ENCODE measurements at places on chromosomes 4 and X. TPM values are rescaled to one million over a fixed set of nuclear protein-coding genes. Genes with fewer than 3 reads are reported as not detected.
A peak's percentile ranks its signal among the peaks of the same experiment; 100 is the strongest.

DNA sequence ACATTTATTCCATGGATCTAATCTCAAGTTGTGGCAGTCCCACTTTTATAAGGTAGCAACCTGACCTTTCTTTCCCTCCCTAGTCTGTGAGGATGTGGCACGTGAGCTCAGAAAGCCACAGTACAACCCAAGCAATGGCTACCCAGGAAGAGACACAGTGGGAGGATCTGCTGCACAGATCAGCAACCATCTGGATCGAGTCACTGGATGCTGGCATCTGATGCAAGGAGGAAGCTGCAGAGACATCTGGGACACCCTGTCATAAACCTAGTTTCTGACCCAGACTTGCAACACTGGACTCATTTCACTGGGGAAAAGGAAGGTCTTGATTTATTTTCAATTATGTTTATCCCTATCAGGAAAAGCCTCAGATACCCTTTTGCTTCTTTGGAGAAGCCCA, 327.1 kb downstream of the PAPSS1 start:
- H3K4me1 ChIP-seq, result no peaks in the 10 kb centered on the region
- DNase-seq, result no peak
- H3K36me3 ChIP-seq, result no peaks in the 10 kb centered on the region
- no peaks in the 10 kb centered on the region for H3K27me3 ChIP-seq
- H3K4me3 ChIP-seq, result no peak overlapping the region
- H3K27ac ChIP-seq, result no peak overlapping the region

DNA sequence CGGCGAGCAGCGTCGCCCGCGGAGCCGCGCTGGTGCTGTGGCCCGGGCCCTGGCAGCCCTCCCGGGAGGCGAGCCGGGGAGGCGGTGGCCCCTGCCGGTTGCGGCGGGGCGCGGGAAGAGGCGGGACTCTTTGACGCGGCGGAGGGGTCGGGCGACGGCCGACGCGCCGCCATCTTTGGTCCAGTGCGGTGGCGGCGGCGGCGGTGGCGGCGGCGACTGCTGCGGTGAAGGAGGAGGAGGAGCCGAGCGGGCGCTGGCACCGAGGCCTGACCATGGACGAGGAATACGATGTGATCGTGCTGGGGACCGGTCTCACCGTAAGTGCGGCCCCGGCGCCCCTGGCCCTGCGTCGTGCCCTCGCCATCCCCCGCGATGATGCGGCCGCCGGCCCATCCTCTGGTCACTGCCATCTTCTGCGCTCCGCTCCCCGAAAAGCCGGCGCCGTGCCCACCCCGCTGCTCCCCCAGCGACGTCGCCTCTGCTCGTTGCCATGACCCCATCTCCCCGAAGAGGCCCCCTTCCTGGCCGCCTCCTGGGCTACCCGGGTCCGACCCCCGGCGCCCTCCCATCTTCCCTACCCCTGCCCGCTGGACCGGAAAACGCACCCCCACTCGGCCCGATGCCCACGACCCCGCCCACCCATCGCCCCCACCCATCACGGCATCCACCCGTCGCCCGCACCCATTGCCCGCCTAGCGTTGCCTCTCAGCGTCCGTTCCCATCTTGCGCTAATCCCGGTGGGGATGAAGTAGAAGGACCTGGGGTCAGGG, at the start of gene GDI1:
TSS of gene GDI1 (plus strand) at position 172 of the 770 bp plus-strand sequence. CDS start at position 273, 101 bp downstream.
- no peaks in the 10 kb centered on the region for H3K4me1 ChIP-seq
- peak within 1 kb of the TSS; percentile 65 for H3K27ac ChIP-seq

GRCh38 chrX:101744085-101744484, 84.4 kb upstream of the ARMCX2 start:
- no peak overlapping the region for H3K4me3 ChIP-seq
- no peaks in the 10 kb centered on the region for H3K27me3 ChIP-seq
- H3K4me1 ChIP-seq, result no peaks in the 10 kb centered on the region
- H3K36me3 ChIP-seq, result no peaks in the 10 kb centered on the region
- H3K27ac ChIP-seq, result no peak overlapping the region
- no peak for DNase-seq

GRCh38 chr4:108346818-108347210, 178.1 kb upstream of the LEF1 start:
- no peaks in the 10 kb centered on the region for H3K36me3 ChIP-seq
- no peaks in the 10 kb centered on the region for H3K4me1 ChIP-seq
- H3K27ac ChIP-seq, result no peak overlapping the region
- DNase-seq, result peak; percentile 63
- no peak overlapping the region for H3K4me3 ChIP-seq

DNA sequence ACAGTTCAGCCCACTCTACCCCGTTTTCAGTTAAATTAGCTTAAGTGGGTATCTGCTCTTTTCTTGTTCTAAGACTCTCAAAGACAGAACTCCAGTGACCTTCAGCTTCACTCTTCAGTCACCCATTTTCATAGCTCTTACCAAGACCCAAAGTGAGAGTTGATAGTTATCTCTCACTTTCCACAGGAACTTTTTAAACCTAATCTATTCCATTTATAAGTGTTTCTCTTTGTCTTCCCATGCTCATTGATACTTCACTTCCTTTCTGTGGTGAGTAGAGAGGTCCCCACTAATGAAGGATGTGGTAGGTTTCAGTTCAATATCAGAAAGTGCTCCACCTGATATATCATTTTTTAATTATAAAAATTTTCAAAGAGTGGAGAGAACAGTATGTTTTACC, 33.4 kb downstream of the COX18 start:
- H3K27ac ChIP-seq, result no peak overlapping the region
- H3K4me3 ChIP-seq, result no peak overlapping the region
- H3K4me1 ChIP-seq, result no peaks in the 10 kb centered on the region
- DNase-seq, result no peak

GRCh38 chr4:61068745-61069144, 131.4 kb upstream of the ADGRL3 start:
- no peaks in the 10 kb centered on the region for H3K36me3 ChIP-seq
- no peak overlapping the region for H3K4me3 ChIP-seq
- no peak overlapping the region for H3K27ac ChIP-seq
- no peaks in the 10 kb centered on the region for H3K27me3 ChIP-seq

GRCh38 chrX:48532161-48532560, 7.4 kb upstream of the TBC1D25 start:
- no peak for DNase-seq
- no peaks in the 10 kb centered on the region for H3K36me3 ChIP-seq
- H3K27ac ChIP-seq, result peak overlapping the region; percentile 73
- no peak overlapping the region for H3K4me3 ChIP-seq

DNA sequence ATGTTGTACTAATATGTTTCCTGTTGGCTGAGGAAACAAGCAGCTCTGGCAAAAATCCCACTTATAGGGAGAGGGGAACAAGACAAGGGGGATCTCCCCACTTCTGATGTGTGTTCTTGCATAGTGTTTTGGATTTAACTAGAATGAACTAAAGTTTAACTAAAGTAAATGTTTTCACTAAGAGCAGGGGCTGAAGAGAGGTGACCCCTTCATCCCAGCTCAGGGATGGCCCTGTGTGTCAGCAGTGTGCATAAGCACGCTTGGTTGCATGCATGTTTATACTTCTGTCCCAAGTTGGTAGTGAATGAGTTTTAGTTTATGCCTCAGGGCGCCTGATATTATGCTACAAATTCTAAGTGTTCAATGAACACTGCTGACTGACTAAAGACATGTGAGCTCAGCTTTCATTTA, 169.4 kb downstream of the MGST2 start:
- H3K4me3 ChIP-seq, result no peak overlapping the region
- no peak for DNase-seq
- H3K27ac ChIP-seq, result no peak overlapping the region
- H3K4me1 ChIP-seq, result no peaks in the 10 kb centered on the region
- no peaks in the 10 kb centered on the region for H3K36me3 ChIP-seq
- H3K27me3 ChIP-seq, result no peaks in the 10 kb centered on the region

DNA sequence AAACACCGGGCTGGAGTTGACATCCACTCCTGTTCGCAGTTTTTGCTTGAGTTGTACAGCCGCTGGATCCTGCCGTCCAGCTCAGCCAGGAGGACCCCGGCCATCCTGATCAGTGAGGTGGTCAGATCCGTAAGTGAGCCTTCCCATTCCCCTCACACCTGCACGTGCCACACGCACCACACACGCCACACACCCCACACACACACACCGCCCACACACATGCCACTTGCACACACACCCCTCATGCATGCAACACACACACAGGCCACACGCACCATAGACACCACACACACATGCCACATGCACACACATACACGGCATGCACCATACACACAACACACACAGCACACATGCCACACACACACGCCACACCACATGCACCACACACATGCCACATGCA, 20.1 kb upstream of the MSANTD1 start:
- H3K4me1 ChIP-seq, result no peaks in the 10 kb centered on the region
- no peak overlapping the region for H3K4me3 ChIP-seq
- no peak for DNase-seq
- H3K27ac ChIP-seq, result no peak overlapping the region

DNA sequence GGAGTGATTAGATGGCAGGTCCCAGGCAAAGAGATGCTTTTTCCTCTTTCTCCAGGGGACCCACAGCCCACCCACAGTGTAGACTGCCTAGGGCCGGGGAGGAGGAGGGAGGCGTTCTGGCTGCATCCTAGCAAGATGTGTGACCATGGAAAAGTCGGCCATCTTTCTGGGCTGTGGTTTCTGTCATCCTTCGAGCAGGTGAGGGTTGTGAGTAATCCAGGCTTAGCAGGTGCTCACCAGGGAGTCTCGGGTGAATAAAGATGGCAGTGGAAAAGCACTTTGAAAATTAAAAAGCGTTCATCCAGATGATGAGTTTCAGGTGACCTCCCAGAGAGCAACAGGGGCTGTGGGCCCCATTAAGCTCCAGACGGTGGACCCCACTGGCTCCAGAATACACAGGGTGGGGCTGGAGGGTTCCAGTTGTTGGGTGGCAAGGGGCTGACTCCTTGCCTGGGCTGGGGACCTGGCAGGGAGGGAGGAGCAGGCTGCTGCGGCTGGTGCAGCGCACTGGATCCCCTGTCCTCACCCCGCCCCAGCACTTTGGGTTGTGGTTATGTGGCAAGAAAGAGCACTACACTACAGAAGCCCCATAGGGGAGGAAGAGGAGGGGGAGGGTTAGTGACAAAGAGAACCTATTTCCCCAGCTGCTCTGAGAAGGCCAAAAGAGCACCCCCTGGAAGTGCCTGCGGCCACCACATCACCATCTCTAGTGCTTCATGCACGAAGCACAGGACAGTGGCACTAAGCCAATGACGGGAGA, 23.7 kb downstream of the ELF4 start:
- no peak for DNase-seq
- no peaks in the 10 kb centered on the region for H3K27me3 ChIP-seq
- no peak overlapping the region for H3K4me3 ChIP-seq
- H3K36me3 ChIP-seq, result peaks cover 2% of the 10 kb centered on the region
- peaks cover 7% of the 10 kb centered on the region for H3K4me1 ChIP-seq

DNA sequence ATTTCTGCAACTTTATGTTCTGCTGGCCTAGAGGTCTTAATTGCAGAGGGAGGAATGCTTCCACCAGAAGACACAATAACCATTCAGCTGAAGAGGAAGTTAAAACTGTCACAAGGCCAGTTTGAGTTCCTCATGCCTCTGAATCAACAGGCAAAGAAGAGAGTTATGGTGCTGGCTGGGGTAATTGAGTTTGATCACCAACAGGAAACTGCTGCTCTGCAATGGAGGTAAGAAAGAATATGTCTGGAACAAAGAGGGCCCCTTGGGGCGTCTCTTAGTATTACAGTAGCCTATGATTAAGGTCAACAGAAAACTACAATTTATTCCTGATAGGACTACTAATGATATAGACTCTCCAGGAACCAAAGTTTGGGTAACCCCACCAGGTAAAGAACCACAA, 744.0 kb downstream of the FSTL5 start:
- no peak overlapping the region for H3K4me3 ChIP-seq
- no peak for DNase-seq
- H3K4me1 ChIP-seq, result no peaks in the 10 kb centered on the region

GRCh38 chr4:102451266-102451665, 49.9 kb upstream of the NFKB1 start:
- H3K36me3 ChIP-seq, result no peaks in the 10 kb centered on the region
- no peaks in the 10 kb centered on the region for H3K27me3 ChIP-seq
- no peak overlapping the region for H3K27ac ChIP-seq
- peak overlapping the region; percentile 21 for H3K4me3 ChIP-seq
- H3K4me1 ChIP-seq, result no peaks in the 10 kb centered on the region
- DNase-seq, result no peak

GRCh38 chr4:152106113-152106763, 345.4 kb upstream of the GATB start:
- H3K4me3 ChIP-seq, result no peak overlapping the region
- H3K4me1 ChIP-seq, result peaks cover 20% of the 10 kb centered on the region
- H3K27ac ChIP-seq, result peak overlapping the region; percentile 88
- DNase-seq, result peak; percentile 97
- no peaks in the 10 kb centered on the region for H3K27me3 ChIP-seq

DNA sequence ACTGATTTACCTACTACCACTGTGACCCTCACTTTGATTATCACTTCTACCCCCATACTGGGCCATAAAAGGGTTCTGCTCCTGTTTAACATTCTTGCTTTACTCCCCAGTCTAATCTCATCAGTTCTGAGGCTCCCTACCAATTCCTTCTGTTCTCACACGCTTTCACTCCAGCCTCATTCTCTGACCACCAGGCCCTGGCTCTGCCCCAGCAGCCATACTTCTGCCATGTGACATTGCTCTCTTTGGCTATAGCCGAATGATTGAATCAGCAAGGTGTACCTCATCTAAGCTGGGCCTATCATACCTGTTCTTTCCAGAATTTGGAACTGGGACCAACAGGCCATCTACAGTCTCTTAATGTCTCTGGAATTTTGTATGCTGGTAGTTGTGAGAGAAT, 14.4 kb upstream of the ELF2 start:
- no peaks in the 10 kb centered on the region for H3K36me3 ChIP-seq
- no peaks in the 10 kb centered on the region for H3K27me3 ChIP-seq
- DNase-seq, result peak; percentile 43
- H3K27ac ChIP-seq, result no peak overlapping the region
- no peak overlapping the region for H3K4me3 ChIP-seq
- H3K4me1 ChIP-seq, result no peaks in the 10 kb centered on the region

DNA sequence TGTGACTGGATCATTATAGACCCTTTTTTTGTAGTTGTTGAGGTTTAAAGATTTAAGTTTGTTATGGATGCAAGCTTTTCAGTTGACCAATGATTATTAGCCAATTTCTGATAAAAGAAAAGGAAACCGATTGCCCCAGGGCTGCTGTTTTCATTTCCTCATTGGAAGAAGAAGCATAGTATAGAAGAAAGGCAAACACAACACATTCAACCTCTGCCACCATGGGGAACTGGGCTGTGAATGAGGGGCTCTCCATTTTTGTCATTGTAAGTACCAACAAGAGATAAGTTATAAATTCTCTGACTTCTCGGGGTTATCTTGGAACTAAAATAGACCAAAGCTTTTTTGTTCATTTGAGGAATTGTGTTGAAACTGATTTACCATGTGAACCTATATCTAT, at the start of gene CYBB:
TSS of gene CYBB (plus strand) at position 203 of the 400 bp plus-strand sequence. CDS start at position 222, 19 bp downstream.
- no peaks in the 10 kb centered on the region for H3K4me1 ChIP-seq
- no peaks in the 10 kb centered on the region for H3K36me3 ChIP-seq
- no peak within 1 kb of the TSS for H3K27ac ChIP-seq
- H3K27me3 ChIP-seq, result no peaks in the 10 kb centered on the region
- no peak within 1 kb of the TSS for H3K4me3 ChIP-seq

- no peak overlapping the region for H3K27ac ChIP-seq
- H3K4me1 ChIP-seq, result no peaks in the 10 kb centered on the region
- DNase-seq, result no peak
- no peaks in the 10 kb centered on the region for H3K36me3 ChIP-seq
- no peaks in the 10 kb centered on the region for H3K27me3 ChIP-seq
Measured at GRCh38 chr4:42720533-42720932, 63.6 kb upstream of the ATP8A1 start.

SOX3 gene
- total RNA-seq, result not detected

AFP gene
- total RNA-seq, result 0.83 TPM

SERPINA7 gene
- total RNA-seq, result not detected

Measured in fibroblast of lung (primary cell).